Chondrocyte (in vitro differentiated cells): ENCODE measurements at places on chromosomes 2 and 18. TPM values are rescaled to one million over a fixed set of nuclear protein-coding genes. Genes with fewer than 3 reads are reported as not detected.

DNA sequence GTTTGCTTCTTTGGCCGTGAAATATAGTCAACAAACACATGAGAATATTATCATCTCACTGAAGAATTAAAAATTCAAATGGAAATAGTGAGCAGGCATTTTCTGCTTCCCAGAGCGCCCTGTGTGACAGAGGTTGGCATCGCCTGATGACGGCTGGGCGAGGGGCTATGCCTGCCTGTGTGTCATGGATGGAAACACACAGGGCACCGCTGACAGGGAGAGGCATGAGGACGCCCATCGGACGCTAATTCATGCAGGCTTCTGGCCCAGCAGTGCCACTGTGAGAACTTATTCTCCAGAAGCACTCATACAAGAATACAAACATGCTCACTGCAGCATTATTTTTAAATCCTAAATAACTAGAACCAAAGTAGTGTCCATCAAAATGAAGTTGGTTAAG is 61.4 kb upstream of the OTOS start:
- peaks cover 13% of the 10 kb centered on the region for H3K4me1 ChIP-seq
- no peak overlapping the region for H3K27ac ChIP-seq
- no peak overlapping the region for H3K4me3 ChIP-seq
- peaks cover 12% of the 10 kb centered on the region for H3K27me3 ChIP-seq
- no peak for DNase-seq

DNA sequence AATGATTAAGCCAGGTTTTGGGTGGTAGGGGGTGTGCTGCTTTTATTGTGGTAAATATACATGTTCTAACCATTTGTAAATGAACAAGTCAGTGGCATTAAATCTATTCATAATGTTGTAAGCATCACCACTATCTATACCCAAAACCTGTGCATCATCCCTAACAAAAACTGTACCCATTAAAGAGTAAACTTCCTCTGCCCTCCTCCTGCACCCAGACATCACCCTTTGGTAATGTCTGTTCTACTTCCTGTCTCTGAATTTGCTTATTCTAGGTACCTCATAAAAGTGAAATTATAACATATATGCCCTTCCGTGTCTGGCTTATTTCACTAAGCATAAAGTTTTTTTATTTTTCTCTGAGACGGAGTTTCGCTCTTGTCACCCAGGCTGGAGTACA is 14.1 kb downstream of the RIF1 start:
- peaks cover 16% of the 10 kb centered on the region for H3K4me1 ChIP-seq
- peak overlapping the region; percentile 49 for H3K27ac ChIP-seq
- no peaks in the 10 kb centered on the region for H3K27me3 ChIP-seq
- no peak for DNase-seq

DNA sequence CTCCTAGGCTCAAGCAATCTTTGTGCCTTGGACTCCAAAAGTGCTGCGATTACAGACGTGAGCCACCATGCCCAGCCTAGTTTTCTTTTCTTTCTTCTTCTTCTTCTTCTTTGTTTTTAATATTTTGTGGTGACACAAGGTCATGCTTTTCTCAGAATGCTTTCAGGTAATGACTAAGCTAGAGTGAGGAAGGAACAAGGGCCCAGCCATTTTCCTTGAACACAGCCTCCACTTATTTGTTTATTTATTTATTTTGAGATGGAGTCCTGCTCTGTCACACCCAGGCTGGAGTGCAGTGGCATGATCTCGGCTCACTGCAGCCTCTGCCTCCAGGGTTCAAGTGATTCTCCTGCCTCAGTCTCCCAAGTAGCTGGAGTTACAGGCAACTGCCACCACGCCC is 74.3 kb upstream of the ST3GAL5 start:
- H3K27me3 ChIP-seq: no peaks in the 10 kb centered on the region
- H3K4me3 ChIP-seq: no peak overlapping the region
- no peak overlapping the region for H3K27ac ChIP-seq
- H3K4me1 ChIP-seq: peaks cover 10% of the 10 kb centered on the region

POTEC gene
- total RNA-seq: not detected in 3 replicates

GPN1 gene
- 24.1 to 31.0 TPM (median 26.5 TPM) in 3 replicates for total RNA-seq
